Suprapubic skin (tissue), 4 donors: ENCODE measurements at places on chromosomes 1 and 21. TPM values are rescaled to one million over a fixed set of nuclear protein-coding genes. Genes with fewer than 3 reads are reported as not detected.

GRCh38 chr1:206411321-206411720 lies 59.0 kb upstream of the IKBKE start:
- no peaks in the 10 kb centered on the region for H3K4me1 ChIP-seq
- DNase-seq = no peak
- H3K27me3 ChIP-seq = no peaks in the 10 kb centered on the region
- no peak overlapping the region for H3K27ac ChIP-seq
- H3K4me3 ChIP-seq = no peak overlapping the region
- H3K36me3 ChIP-seq = peaks cover 22% of the 10 kb centered on the region

The RAB25 gene
- total RNA-seq = 150 TPM

DNA sequence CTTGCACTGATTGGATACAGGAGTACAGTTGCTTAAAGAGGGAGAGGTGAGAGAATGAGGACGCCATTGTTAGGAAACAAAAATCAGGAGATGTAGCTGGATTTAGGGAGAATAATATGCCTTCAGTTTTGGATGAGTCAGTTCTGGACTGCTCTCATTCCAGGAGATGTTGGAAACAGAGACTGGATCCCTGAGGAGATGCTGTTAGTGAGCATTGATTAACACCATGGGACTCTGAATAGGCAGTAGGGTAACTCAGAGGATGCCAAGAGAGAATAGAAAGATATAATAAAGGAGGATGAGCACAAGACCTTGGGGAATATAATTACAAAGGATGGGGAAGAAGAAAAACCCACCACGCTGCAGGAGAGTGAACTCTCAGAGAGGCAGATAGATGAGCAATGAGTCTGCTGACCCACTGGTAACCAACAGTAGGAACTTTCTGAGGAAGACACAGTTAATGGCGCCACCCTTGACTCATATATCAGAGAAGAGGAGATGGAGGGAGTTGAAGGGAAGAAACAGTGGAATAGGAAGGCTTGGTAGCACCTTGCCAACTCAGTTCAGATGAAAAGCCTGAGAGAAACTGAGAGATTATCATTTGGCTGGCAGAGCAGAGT lies 10.5 kb downstream of the KCNJ15 start:
- no peaks in the 10 kb centered on the region for H3K36me3 ChIP-seq
- DNase-seq = no peak
- peak overlapping the region; percentile 57 for H3K27ac ChIP-seq
- H3K4me1 ChIP-seq = peaks cover 44% of the 10 kb centered on the region
- H3K4me3 ChIP-seq = no peak overlapping the region

The HRNR gene
- total RNA-seq = not detected

DNA sequence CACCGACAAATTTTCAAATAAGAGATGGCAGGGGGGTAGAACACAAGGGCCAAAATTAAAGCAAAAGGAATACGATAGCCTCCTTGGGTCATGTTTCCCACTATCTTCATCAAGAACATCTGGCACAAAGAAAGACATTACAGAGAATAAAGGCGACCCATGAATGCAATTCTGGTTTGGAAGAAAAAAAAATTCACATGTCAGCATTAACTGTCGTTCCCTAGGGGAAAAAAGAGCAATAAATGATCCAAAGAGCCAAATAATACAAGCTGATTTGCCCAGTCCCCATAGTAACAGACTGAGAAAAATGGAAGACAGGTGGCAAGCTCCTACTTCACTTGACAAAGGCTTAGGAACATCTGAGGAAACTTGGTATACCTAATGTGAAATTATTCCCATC lies 4.5 kb downstream of the STIL start:
- H3K27ac ChIP-seq = no peak overlapping the region
- no peaks in the 10 kb centered on the region for H3K36me3 ChIP-seq
- DNase-seq = no peak
- H3K4me3 ChIP-seq = no peak overlapping the region

The FAM177B gene
- 2.0 TPM for total RNA-seq

GRCh38 chr1:94418664-94419655 lies 771 bp downstream of the ABCD3 start:
- DNase-seq = no peak
- H3K27ac ChIP-seq = peak overlapping the region; percentile 98
- H3K4me1 ChIP-seq = peaks cover 54% of the 10 kb centered on the region
- H3K36me3 ChIP-seq = no peaks in the 10 kb centered on the region

DNA sequence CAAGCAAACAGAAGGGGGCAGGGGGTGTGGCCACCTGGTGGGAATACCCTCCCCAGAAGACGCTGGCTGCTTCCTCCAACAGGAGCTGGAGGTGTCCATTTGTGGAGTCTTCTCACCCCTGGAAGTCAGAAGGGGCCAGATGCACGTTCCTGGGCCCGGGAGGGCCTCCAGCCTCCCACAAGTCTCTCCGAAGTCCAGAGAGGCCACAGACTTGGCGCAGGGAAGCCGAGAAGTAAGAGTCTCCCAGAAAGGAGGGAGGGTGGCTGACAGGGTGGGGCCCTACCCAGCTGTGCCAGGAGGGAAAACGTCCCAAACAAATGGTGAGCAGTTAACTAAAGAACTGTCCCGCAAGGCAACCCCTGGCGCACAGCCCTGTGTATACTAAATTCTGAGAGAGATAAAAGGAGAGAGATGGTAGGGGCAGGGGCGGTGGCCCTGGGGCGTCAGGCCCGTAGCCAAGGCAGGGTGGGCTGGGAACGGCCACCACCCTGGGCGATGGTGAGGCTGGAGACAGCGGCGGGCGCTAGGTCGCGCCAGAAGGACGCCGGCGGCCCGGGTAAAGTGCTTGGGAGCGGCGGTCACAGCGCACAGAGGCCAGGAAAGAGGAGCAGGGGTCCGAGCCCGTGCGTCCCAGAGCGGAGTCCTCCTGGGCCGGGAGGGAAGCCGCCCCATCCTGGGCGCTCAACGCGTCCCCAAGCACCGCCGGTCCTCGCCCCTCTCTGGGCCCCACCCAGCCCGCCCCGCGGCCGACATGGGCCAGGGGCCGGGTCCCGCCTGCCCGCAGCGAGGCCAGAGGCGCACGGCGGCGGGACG lies 1.2 kb downstream of the CHD5 start:
- DNase-seq = no peak
- peak overlapping the region; percentile 36 for H3K4me3 ChIP-seq
- no peak overlapping the region for H3K27ac ChIP-seq
- H3K36me3 ChIP-seq = no peaks in the 10 kb centered on the region

GRCh38 chr1:205630651-205631009 lies 1.2 kb downstream of the ELK4 start:
- no peaks in the 10 kb centered on the region for H3K36me3 ChIP-seq
- no peaks in the 10 kb centered on the region for H3K27me3 ChIP-seq
- H3K4me3 ChIP-seq = peak overlapping the region; percentile 78
- peaks cover 48% of the 10 kb centered on the region for H3K4me1 ChIP-seq
- DNase-seq = no peak
- peak overlapping the region; percentile 100 for H3K27ac ChIP-seq

GRCh38 chr1:238900334-238900865 lies 486.0 kb upstream of the CHRM3 start:
- no peak for DNase-seq
- H3K36me3 ChIP-seq = no peaks in the 10 kb centered on the region
- H3K27me3 ChIP-seq = no peaks in the 10 kb centered on the region
- H3K4me1 ChIP-seq = no peaks in the 10 kb centered on the region
- H3K4me3 ChIP-seq = no peak overlapping the region

The SAMD13 gene
- total RNA-seq = 0.89 TPM

- H3K27me3 ChIP-seq = no peaks in the 10 kb centered on the region
- H3K36me3 ChIP-seq = no peaks in the 10 kb centered on the region
- peaks cover 6% of the 10 kb centered on the region for H3K4me1 ChIP-seq
- no peak overlapping the region for H3K27ac ChIP-seq
- H3K4me3 ChIP-seq = no peak overlapping the region
Observed at GRCh38 chr1:13808729-13809131, 108.7 kb downstream of the PRDM2 start.

DNA sequence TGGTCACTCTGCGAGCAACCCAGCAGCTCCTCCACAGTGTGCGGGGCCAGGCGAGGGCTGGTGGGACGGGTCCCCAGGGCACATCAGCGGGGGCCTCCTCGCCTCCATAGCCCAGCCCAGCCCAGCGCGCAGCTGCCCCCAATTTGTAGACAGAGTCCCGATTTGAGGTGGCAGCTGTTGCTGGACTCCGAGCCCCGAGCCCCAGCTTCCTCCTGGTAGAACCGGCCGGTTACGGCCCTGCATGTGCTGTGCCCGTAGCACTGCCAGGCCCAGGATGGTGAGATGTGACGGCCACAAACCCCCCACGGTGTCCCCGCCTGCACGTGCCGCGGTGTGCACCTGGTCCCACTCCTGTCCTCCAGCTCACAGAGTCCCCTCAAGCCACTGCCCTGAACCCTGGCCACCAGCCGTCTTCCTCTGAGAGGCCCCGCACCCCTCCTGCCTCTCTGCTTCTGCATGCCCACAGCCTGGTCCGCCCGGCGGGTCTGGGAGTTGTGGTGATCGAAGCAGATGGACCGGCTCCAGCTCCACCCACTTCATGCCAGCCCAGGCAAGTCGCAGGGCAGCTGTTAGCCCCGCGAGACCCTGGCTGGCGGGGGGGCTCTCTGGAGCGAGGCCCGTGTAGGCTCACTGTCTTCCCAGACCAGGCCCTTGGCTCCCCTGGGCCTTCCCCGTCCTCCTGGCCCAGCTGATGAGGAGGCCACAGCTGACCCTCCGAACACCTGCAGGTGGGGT lies 55.5 kb downstream of the MORN1 start:
- peaks cover 16% of the 10 kb centered on the region for H3K4me1 ChIP-seq
- H3K27me3 ChIP-seq = no peaks in the 10 kb centered on the region
- no peak for DNase-seq
- no peaks in the 10 kb centered on the region for H3K36me3 ChIP-seq

GRCh38 chr21:37226041-37226920 lies 40.9 kb downstream of the VPS26C start:
- H3K4me3 ChIP-seq = no peak overlapping the region
- no peak for DNase-seq
- H3K27ac ChIP-seq = no peak overlapping the region
- H3K27me3 ChIP-seq = no peaks in the 10 kb centered on the region
- H3K36me3 ChIP-seq = peaks cover 77% of the 10 kb centered on the region
- H3K4me1 ChIP-seq = no peaks in the 10 kb centered on the region

DNA sequence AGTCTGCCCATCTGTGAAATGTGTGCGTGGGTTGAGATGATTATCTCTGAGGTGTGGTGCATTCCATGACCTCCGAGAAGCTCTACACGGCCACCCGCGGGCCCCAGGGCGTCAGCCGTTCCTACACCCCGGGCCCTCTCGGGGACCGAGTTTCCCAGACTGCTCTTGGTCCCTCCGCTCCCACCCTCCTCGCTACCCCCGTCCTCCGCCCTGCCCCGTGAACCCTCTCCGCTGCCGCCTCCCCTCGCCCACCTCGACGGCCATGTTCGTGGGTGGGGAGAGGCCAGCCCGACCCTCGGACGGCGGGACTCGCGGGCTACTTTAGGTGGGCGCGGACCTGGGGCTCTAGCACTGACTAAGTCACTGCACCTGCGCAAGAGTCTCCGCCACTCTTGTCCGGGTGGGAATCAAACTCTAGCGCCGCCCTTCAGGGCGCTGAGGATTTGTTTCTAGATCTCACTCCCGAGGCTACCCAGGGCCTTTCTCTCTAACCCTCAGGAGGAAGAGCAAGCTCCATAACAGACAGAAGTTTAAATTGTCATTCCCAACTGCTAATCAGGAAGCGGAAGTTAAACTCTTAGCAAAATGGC lies 47.7 kb upstream of the VWA5B1 start:
- no peak overlapping the region for H3K27ac ChIP-seq
- H3K36me3 ChIP-seq = no peaks in the 10 kb centered on the region
- H3K27me3 ChIP-seq = peaks cover 45% of the 10 kb centered on the region
- no peak overlapping the region for H3K4me3 ChIP-seq
- no peaks in the 10 kb centered on the region for H3K4me1 ChIP-seq

GRCh38 chr1:29746076-29746665 lies 509.8 kb downstream of the PTPRU start:
- peak; percentile 72 for DNase-seq
- H3K36me3 ChIP-seq = no peaks in the 10 kb centered on the region
- H3K4me1 ChIP-seq = no peaks in the 10 kb centered on the region

DNA sequence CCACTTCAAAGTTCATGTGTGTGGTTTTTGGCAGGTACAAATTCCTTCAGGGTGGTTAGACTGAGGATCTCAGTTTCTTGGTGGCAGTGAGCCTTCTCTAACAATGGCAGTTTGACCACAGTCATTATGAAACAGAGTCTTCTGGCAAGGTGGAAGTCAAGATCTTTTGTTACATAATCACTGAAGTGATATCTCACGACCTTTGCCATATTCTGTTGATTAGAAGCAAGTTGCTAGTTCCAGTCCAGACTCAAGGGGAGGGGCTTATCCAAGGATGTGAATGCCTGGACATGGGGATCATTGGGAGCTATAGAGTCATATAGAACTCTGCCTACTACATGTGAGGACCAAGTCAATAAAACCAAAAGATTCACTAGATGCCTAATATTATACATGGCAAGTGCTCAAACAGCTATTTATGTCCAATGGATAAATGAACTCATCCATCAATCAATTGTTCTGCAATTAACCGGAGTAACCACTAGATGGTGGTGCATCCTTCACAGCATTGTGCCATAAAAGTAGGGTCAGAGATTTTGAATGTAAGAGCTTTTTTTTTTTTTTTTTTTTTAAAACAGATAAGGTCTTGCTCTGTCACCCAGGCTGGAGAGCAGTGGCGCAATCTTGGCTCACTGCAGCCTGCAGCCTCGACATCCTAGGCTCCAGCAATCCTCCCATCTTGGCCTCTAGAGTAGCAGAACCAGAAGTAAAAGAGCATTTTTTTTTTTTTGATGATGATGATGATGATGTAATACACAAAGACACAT lies 131.9 kb downstream of the CRB1 start:
- no peaks in the 10 kb centered on the region for H3K4me1 ChIP-seq
- H3K27ac ChIP-seq = no peak overlapping the region
- no peak for DNase-seq
- H3K27me3 ChIP-seq = no peaks in the 10 kb centered on the region
- no peak overlapping the region for H3K4me3 ChIP-seq

- H3K4me3 ChIP-seq = no peak overlapping the region
- no peaks in the 10 kb centered on the region for H3K36me3 ChIP-seq
- H3K27ac ChIP-seq = peak overlapping the region; percentile 86
- no peak for DNase-seq
Observed at GRCh38 chr1:203276916-203277545, 28.3 kb upstream of the BTG2 start.

The VAV3 gene
- total RNA-seq = 152 TPM

- no peak overlapping the region for H3K27ac ChIP-seq
- no peak overlapping the region for H3K4me3 ChIP-seq
- H3K27me3 ChIP-seq = no peaks in the 10 kb centered on the region
- no peak for DNase-seq
- H3K36me3 ChIP-seq = no peaks in the 10 kb centered on the region
- no peaks in the 10 kb centered on the region for H3K4me1 ChIP-seq
Observed at GRCh38 chr1:83791821-83792437, 207.0 kb downstream of the TTLL7 start.

GRCh38 chr1:47908258-47908657 lies 88.9 kb downstream of the TRABD2B start:
- H3K36me3 ChIP-seq = no peaks in the 10 kb centered on the region
- DNase-seq = no peak
- no peaks in the 10 kb centered on the region for H3K4me1 ChIP-seq
- no peak overlapping the region for H3K27ac ChIP-seq
